ENCODE measurements at places on chromosomes 7 and 10.

DNA sequence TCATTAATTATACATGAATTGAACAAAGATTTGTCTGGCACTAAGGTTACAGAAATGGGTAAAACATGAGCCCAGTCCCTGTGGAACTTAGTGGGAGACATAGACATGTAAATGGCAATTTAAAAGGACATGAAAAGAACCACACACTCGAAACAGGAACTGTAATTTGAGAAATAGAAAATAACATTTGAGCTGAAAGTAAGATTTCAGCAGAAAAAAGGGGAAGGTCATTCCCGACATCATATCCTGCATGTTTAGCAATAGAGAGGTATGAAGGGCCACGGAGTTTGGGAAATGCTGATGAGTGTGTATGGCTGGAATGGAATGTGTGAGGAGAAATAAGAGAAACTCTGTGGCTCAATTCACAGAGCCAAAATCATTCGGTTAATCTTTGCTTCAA lies 175.4 kb upstream of the AHR start:
- no peak for DNase-seq

GRCh38 chr7:859359-860030 lies 16.9 kb upstream of the GET4 start:
- DNase-seq = no peak

DNA sequence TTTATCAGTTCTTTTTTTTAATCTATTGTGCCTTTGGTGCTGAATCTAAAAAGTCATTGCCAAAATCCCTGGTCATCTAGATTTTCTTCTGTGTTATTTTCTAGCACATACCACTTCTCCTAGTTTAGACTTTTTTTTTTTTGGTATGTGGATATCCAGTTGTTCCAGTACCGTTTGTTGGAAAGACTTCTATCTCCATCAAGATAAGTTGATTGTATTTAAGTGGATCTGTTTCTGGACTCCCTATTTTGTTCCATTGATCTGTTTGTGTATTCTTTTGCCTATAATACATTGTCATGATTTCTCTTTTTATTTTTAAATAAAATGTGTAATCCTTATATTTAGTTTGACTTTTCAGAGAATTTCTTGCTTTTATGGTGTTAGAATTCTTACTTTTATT lies 35.5 kb downstream of the RSBN1L start:
- no peak for DNase-seq

DNA sequence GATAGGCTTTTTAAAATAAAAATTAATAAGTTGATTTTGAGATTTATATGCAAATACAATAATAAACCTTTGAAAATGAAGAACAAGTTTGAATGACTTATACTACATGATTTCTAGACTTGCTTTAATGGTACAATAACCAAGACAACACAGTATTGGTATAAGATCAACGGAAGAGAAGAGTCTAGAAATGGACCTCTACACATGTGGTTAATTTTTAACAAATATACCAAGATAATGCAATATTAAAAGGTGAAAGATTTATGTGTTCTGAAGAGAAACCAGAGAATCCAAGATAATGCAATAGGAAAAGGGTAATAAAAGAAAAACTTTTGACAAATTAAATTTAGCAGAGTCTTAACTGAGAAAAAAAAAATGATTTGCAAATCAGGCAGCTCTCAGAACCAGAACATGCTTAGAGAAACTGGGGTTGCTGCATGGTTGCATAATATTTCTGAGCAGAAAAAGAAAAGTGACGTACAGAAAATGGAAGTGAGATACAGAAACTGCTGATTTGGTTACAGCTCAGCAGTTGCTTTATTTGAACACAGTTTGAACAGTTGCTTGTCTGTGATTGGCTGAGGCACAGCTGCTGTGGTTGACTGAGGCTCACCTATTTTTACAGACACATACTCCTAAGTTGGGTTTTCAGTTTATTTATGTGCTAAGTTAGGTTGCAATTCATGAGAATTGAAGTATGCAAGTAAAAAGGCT lies 365.9 kb downstream of the CRPPA start:
- DNase-seq = no peak

GRCh38 chr7:159281573-159281972 lies 136.9 kb upstream of the VIPR2 start:
- DNase-seq = no peak

DNA sequence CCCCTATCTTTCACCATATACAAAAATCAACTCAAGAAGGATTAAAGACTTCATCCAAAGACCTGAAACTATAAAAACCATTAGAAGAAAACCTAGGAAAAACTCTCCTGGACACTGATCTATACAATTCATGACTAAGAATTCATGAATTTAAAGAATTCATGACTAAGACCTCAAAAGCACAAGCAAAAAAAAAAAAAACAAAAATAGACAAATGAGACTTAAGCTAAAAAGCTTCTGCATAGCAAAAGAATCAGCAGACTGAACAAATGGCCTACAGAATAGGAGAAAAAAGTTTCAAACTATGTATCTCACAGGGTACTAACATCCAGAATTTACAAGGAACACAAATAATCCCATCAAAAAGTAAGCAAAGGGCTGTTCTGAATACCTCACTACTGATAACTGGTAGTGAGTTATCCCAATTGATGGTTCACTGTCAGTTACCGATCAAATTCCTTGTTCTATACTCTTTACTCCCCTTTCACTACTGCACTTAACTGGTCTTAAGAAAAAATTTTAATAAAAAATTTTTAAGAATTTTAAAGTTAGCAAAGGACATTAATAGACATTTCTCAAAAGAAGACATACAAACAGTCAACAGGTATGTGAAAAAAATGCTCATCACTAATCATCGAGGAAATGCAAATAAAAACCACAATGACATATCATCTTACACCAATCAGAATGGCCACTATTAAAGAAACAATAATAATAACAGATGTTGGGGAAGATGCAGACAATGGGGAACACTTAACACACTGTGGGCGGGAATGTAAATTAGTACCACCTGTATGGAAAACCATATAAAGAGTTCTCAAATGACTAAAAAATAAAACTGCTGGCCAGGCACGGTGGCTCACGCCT lies 33.2 kb downstream of the KMT2C start:
- no peak for DNase-seq

GRCh38 chr10:21293518-21294356 lies 231.7 kb downstream of the SKIDA1 start:
- no peak for DNase-seq

DNA sequence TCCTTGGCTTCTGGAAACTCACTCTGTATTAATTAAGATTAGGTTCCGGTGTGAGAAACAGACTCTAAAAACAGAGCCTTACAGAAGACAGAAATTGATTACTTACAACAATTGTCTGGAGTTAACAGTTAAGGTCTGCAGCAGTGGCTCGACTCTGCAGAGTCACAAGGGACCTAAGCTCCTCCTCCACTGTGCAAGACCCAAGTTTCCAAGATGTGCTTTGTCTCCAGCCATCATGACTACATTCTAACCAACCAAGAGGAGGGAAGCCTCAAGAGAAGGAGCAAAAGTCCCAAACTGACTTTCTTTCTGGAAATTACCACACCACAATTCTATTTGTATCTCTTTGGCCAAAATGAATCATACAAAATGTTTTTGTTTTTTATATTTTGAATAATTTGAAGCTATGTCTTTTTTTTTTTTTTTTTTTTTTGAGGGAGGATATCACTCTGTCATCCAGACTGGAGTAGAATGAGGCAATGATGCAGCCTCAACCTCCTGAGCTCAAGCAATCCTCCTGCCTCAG lies 14.2 kb upstream of the ODAD2 start:
- no peak for DNase-seq

GRCh38 chr7:27149842-27150567 lies 2.4 kb downstream of the HOXA3 start:
- DNase-seq = no peak

DNA sequence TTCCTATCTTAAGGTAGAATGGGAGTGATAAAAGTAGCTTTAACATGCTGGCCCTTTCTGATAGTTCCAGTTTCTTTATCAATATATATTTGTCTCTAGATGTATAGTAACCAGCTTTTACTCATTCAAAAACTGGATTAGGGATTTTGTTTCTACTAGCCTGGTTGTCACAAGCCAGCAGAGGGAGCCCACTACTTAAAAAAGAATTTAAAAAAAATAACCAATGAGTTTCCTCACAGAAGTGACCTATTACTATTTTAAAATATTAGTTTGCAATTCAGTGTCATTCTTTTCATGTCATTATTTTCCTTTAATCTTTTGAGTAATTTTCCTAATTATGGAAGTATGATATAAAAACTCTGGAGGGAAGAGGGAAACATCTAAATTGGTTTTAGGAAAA lies 142.1 kb downstream of the PHTF2 start:
- peak; percentile 6 for DNase-seq

GRCh38 chr10:124076148-124076733 lies 17.2 kb downstream of the CHST15 start:
- DNase-seq = no peak
